ENCODE measurements at places on chromosomes 7 and 10. TPM values are rescaled to one million over a fixed set of nuclear protein-coding genes. Genes with fewer than 3 reads are reported as not detected.

GLI3 gene
- 1.1 TPM for total RNA-seq

AOAH gene
- 1.9 TPM for total RNA-seq

ENTPD1 gene
- 4.2 TPM for total RNA-seq

ELAPOR2 gene
- 0.46 TPM for total RNA-seq

AGMO gene
- total RNA-seq: 1.0 TPM

- peak; percentile 63 for ATAC-seq
These were observed 179.2 kb downstream of the ST7 start for GRCh38 chr7:117132321-117133120.

DNA sequence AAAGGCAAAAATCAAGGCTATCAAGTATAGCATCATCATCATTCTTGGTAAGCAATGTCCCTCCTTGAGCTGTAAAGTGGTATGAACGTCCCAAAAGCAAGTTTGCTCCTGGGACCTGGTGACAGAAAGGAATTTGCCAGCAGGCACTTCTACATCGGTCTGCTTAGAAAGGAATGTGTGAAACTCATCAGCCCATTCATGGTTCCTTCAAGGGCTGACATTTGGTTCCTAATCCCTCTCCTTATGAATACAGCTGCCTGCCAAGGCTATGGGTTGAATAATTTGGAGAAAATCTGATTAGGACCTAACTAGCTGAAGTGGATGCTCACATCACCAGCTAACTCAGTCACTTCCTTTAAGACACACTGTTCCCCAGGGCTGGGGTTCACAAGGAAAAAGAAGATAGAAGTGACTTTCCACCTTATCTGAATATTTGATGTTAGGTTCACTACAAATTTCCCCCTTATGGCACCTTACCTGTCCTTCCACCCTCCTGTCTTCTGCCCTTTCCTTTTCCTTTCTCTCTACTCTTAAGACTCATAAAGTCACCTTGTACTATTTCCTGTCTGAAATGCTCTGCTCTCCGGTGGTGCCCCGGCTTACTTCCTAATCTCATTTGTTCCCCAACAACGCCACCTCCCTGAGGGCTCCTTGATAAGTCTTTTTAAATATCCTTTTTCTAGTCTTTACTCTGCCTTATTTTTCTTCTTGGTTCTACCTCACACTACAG lies 187.1 kb downstream of the NPSR1 start:
- peak; percentile 49 for ATAC-seq

- no peak for ATAC-seq
These were observed 84.6 kb upstream of the STEAP4 start for GRCh38 chr7:88391247-88391646.

DNA sequence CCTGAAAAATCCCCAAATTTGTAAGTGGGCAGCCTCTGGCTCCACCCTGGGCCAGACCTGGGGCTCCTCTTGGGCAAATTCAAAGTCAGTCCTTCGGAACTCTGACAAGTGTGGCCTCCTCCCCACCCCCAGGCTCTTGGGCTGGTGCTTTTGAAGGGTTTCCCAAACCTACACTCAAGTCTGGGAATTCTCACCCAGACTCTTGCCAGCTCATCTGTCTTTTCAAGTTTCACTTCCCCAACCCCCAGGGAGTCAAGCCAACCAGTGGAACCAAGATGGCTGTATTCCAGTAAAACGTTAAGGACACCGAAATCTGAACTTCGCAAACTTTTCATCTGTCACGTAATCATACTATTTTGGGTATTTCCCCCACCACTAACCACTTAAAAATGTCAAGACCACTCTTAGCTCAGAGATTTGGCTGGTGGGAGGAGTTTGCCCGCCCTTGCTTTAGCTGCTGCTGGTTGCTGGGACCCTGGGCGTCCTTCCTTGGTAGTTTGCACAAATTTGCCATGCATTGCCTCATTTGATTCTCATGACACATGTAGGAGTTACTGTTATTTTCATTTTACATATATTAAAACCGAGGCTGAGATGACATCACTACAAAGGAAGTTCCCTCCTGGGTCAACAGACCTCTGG lies 1.7 kb upstream of the MYO1G start:
- no peak for ATAC-seq

DNA sequence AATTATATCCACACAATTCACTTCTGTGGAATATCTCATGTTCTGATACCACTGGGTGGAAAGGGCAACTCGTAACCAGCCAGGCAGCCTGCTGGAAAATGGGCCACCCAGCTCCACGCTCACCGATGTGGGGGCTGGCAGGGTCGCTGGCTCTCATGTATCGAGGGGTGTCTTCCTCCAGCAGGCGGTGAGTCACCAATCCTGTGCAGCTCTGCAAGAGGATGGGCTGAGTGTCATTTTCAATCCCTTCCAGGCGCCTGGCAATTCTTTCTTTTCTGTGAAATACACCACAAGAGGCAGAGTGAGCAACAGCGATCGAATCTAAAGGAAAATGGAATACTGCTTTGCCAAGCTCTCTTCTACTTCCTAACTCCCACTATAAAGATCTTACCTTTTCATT lies 80.1 kb downstream of the SVIL start:
- peak; percentile 40 for ATAC-seq

GRCh38 chr7:14305233-14305866 lies 315.9 kb upstream of the ETV1 start:
- ATAC-seq: no peak

Data from motor neuron (in vitro differentiated cells).